Cardiac atrium fibroblast (primary cell): ENCODE measurements at places on chromosomes 2 and 18. TPM values are rescaled to one million over a fixed set of nuclear protein-coding genes. Genes with fewer than 3 reads are reported as not detected.

LHCGR gene
- not detected in 2 replicates for total RNA-seq

AOX1 gene
- 47.5 and 76.8 TPM in 2 replicates for total RNA-seq

RFX8 gene
- total RNA-seq = under 0.01 and 1.8 TPM in 2 replicates

KIAA2012 gene
- not detected in 2 replicates for total RNA-seq

CCDC93 gene
- total RNA-seq = 9.4 and 15.3 TPM in 2 replicates

BIRC6 gene
- 46.8 and 48.8 TPM in 2 replicates for total RNA-seq

SMYD5 gene
- 13.2 and 14.9 TPM in 2 replicates for total RNA-seq

CD8B2 gene
- not detected in 2 replicates for total RNA-seq
